CD4-positive, alpha-beta T cell treated with Interleukin-6 at 100 ng/mL for 8 hours (primary cell): ENCODE measurements at places on chromosomes 12 and 14.

- DNase-seq: no peak
These were observed 3.0 kb downstream of the ARHGAP5 start for GRCh38 chr14:32080001-32080510.

GRCh38 chr12:77923882-77924281 lies 93.2 kb downstream of the NAV3 start:
- DNase-seq: no peak

DNA sequence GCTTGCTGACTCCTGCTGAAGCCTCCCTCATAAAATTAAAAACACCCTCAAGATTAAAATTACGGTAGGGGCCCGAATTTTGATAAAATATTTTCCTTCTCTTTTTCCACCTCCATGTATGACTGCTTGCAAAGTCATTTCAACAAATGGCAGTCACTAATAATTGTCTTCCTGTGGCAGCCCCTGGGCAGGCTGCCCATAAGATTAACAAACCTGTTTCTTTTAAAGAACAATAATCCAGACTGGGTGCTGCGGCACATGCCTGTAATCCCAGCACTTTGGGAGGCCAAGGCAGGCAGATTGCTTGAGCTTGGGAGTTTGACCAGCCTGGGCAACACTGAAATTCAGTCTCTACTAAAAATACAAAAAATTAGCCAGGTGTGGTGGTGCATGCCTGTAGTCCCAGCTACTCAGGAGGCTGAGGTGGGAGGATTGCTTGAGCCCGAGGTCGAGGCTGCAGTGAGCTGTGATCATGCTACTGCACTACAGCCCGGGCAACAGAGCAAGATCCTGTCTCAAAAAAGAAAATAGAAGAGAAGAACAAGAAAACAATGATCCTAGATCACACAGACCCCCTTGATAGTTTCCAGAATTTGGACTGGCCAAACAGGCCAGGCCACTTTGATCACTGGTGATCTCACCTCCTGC lies 8.7 kb downstream of the SAV1 start:
- no peak for DNase-seq

- DNase-seq: peak; percentile 83
These were observed 14.6 kb upstream of the PNMA1 start for GRCh38 chr14:73728717-73729330.

- no peak for DNase-seq
These were observed 61.9 kb downstream of the PRKAB1 start for GRCh38 chr12:119729871-119730270.

GRCh38 chr14:61218767-61219166 lies 62.4 kb downstream of the TMEM30B start:
- DNase-seq: no peak

DNA sequence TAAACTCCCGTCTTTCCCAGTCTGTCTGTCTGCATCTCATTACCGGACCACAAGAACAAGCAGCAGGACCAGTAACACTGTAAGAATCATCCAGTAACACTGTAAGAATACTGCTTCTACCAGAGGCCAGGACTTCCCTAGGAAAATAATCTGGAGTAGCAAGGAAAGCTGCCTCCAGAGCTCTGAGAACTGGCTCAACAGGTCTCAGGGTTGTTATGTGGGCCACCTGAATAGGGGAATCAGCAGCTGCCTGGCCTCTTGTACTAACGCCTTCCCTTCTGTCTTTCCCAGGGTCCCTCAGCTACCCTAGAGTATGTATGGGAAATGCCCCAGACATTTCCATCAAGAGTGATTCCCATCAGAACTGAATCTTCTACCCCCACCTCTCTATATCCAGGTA lies 954 bp upstream of the SLC39A2 start:
- DNase-seq: no peak

DNA sequence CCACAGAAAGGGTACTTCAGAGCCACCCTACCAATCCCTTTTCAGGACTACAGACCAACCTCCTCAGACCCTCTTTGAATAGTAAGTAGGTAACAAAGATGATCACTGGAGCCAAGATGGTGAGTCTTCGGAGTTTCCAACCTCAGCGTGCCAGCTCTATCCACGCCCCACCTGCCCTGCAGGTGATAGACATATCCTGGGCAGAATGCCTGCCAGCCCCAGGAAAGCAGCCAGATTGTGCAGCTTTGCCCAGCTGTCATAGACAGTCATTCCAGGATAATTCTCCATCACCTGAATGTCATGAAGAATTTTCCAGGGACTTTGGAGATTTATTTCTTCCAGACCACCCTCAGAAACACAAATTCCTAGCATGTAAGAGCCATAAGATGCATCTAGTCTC lies 434.4 kb downstream of the RGS6 start:
- no peak for DNase-seq

DNA sequence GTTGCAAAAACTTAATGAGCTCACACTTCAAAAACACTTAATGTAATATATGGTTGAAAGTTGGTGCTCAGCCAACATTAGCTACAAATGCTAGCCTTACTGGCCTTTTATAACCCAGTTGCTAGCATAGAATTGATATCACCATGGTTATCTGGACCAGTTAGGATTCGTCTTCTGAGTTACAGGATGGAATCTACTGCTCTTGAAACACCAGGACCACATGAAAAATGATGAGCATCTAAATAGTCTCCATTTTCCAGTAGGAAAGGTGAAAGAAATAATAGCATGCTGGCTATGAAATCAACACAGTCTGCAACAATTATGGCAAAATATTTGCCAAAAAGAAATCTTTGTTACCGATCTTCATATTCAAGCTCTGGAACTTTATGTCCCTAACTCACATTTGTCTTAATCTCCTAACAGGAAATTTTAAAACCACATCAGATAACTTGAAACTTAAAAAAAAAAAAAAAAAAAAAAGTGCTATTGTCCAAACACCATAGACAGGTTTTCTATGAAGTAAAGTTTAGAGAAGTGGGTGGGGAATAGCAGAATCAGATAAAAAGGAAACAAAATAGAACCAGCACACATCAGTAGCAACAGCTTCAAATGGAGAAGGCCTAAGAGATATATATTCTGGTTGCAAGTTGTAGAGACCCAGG lies 12.6 kb upstream of the CD69 start:
- DNase-seq: no peak

DNA sequence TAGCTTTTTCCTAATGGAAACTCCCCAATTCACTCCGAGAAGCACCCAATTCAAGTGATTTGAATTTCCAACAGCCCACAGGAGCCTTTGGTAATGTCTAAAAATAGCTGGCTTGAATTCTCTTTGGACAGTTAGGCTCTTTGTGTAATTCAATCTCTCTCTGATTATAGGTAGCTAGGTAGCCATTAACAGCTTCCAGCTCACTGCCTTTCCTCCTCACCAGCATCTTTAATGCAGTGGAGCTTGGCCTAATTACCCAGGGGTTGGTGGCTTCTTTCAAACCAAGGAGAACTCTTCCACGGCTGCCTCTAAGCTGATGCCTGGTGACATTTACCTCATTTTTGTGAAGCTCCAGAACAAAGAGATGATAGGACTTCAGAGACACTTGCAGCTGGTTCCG lies 86.4 kb downstream of the WSCD2 start:
- DNase-seq: no peak
